Epithelial cell of proximal tubule (primary cell): ENCODE measurements at places on chromosomes 11 and 22.

- no peak for DNase-seq
Measured at GRCh38 chr11:117176186-117176585, 2.4 kb upstream of the SIDT2 start.

DNA sequence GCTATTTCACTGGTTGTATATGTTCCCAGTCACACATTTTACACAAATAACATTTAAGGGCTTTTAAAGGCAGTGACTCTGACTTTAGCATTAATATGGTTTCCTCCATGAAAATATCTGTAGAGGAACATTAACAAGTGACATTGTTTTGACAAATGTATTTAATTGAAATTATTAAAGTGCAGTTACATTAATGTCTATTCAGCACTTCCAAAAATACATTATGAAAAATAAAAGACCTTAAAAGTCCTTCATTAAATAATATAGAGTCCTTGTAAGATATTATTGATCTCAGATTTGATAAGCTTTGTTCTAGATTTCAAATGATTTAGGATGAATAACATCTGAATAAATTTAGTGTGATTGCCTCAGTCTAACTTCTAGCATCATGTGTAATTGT lies 951.9 kb upstream of the CHORDC1 start:
- DNase-seq: no peak

GRCh38 chr11:31813391-31814175 lies 2.5 kb upstream of the PAX6 start:
- DNase-seq: no peak

DNA sequence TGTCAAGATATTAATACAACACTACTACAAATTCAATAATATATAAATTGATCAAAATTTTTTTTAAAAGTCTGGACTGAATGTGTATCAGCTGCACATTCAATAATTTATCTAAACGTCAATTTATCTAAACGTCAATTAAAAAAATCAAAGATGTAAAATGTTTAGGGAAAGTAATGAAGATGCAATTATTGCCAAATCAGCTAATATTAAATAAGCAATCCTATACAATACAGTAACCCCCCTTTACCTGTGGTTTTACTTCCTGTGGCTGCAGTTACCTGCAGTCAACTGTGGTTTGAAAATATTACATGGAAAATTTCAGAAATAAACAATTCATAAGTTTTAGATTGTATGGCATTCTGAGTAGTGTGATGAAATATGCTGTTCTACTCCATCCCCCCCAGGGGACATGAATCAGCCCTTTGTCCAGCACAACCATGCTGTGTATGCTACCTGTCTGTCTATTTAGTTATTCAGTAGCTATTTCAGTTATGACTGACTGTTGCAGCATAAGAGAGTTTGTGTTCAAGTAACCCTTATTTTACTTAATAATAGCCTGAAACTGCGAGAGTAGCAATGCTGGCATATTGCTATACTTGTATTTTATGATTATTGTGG lies 72.2 kb downstream of the CWF19L2 start:
- DNase-seq: peak; percentile 18

- DNase-seq: no peak
Measured at GRCh38 chr11:96126917-96127595, 203.1 kb upstream of the MTMR2 start.
